ENCODE measurements at places on chromosomes 2 and 18.

DNA sequence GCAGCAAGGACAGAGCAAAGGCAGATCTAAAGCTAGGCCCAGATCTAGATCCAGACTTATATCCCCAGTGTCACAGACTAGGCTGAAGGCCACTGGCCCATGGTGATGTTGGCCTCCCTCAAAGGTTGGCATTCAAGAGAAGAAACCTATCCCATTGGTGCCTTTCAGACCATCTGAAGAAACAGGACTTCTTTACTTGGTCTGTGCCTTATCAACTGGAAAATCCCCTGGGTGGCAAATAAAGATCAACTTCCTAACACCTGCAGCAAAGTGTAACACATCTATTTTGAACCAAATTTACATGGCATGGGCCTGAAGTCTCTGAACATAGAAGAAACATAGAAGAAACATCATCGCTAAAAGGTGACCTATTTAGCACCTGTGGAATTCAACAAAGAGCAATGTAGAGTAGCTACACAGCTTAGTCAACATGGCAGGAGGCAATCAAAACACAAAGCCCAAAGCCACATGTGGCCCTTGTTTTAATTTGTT is 35.8 kb downstream of the METTL4 start:
- no peak for DNase-seq

DNA sequence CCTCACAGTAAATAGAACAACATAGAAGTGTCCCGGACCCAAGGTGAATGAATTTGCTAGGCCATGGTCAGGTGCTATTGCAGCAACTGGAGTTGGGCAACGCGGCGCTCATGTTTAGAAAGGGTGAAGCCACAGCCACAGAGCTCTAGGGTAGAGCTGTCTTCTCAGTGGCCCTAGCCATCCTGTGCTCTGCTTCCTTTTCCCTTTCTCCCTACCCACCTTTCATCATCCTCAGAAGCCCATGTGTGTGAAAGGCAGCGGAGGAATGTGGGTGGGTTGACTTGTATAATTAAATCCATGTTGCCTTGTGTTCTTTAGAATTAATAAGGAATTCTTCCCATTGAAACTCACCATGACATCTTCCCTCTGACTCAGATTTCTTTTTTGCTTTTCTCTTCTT is 336.7 kb downstream of the OSR1 start:
- DNase-seq = no peak

DNA sequence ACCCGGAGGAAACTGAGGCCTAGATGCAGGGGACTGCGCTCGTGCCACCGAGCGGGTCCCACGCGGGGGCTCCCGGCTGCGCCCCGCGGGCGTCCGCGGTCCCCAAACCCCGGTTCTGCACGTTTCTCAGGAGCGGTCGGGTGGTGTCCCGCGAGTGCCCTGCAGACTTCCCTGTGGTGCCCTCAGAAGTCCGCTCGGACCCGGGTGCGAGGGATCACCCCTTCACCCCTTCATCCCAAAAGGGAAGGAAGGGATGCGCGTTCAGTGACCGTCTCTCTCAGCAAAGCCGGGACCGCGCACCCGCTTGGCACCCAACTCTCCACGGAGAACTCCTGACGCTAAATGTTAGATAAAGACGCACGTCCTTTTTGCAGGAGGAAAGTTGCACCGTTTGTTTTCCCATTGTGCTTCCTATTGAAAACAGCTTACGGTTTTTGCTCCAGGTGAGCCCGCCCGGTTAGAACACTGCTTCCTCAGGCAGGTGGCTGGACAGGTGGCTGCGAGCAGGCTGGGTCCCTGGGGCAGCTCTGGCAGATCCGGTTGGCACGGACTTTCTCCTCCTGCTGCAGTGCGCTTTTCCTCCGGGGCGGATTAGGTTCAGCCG is 779 bp downstream of the DGKD start:
- DNase-seq = peak; percentile 15

DNA sequence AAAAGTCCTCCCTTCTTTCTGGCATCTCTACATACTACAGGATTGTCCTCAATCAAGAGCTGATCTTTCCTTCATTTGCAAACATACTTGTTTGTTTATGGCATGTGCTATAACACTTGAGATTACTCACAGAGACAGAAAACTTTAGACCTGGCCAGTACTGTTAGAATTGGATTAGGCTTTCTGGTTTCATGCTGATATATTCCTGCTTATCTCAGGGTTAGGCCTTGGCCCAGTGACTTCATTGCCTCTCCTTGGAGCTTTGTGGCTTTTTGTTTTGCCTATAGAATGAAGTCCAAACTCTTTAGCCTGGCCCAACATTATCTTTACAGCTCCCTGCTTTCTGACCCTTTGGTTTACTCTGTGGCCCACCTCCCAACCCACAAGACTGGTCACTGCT is 363.3 kb downstream of the ALK start:
- DNase-seq = no peak

DNA sequence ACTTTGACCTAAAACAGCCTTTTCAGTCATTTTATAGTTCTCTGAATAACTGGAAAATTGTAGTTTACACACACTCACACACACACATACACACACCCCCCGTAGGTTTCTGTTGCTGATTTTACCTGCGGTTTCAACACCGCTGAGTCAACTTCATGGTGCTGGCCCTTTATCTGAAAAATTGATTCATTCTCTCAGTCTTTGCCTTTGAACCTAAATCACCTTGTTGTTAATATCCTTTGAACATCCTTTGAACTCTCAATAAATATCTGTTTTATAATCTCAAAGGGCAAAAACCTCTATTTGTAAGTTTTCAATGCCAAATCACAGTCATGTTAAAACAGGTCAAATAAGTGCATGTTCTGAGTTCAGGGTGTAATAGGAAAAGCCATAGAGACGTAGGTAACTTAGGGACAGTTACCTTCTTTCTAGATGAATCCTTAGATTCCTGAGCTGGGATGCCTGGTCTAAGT is 109.0 kb upstream of the BZW1 start:
- DNase-seq = no peak

- no peak for DNase-seq
Measured at GRCh38 chr2:155690785-155691184, 641.7 kb downstream of the NR4A2 start.

GRCh38 chr18:50231621-50232020 is 34.7 kb downstream of the CFAP53 start:
- DNase-seq = no peak

DNA sequence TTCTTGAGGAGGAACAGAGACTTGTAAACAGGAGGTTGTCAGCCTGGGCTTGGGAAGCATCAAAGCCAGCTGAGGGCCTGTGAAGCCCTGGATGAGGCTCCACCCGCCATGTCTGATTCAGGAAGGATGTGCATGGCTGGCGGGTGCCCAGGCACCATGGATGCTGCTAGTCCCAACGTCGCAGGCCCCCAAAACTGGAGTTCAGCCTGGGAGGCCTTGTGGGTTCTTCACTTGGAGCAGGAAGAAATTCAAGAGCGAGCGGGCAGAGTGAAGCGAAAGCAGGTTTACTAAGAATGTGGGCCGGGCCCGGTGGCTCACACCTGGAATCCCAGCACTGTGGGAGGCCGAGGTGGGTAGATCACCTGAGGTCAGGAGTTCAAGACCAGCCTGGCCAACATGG is 12.1 kb upstream of the PXDN start:
- no peak for DNase-seq

- no peak for DNase-seq
Measured at GRCh38 chr18:30705943-30706342, 336.6 kb downstream of the DSC3 start.

DNA sequence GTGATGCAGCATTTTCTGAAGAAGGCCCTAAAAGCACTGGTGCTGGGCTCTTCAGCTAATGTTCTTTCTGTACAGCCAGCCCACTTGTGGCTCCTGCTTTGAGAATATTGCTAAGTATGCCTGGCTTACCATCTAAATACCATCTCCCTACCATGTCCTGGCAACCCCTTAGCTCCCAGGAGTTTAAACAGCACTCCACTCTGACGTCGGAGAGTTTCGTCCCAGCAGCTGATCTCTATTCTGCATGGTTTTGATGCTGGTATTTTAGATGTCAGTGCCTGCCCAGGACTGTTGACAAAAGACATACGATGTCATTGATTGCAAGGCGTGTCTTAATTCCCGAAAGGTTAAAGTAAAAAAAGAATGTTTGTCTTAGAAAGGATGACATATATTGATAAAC is 47.0 kb upstream of the AFF3 start:
- DNase-seq = no peak

DNA sequence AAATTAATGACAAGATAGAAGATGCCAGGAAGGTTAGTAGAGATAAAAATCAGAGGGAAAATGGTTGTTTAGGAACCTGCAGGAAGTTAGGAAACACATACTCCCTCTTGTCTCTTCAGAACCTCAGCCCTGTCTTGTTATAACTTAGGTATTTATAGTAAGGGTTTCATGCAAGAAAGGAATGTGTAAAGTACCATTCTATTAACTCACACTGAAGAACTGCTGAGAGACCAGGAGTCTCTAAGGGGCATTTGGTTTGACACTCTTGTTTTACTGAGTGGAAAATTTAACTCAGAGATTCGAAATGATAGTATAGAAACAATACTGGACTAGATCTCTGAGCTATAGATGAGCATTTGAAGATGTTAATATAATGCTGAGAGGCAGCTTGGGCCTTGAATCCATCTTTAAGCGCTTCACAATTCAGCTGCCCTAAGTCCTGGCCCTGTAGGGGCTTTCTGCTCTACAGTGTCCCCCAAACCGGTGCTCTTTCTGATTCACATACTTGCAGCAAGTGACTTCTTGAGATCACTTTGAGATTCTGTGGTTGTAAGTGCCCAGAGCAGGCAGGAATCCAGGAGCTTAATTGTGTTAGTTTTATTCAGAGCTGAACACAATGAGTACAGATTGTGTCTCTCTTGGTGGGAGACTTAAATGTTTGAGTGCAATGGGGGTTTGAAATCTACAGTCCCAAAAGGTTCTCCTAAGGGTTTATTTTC is 235.0 kb upstream of the RGPD4 start:
- no peak for DNase-seq

- no peak for DNase-seq
Measured at GRCh38 chr2:10446631-10447030, 1.5 kb downstream of the ODC1 start.

DNA sequence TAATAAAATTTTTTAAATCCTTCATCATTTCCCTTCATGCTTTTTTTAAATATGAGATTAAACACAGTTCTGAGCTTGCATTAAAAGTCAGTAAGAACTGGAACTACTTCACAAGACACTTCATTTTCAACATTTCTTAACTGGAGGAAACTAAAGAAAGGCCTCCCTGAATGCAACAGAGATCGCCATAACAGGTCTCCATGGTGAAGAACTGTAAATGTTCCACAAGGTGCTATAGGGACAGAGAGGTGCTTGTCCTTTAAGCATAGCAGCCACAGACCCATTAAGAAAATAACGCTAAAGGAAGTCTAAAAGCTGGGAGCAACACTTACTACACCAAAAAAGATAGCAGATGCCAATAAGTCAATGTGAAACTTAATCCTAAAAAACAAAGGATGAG is 8.5 kb downstream of the STAM2 start:
- DNase-seq = no peak

GRCh38 chr2:207073412-207073800 is 92.3 kb downstream of the KLF7 start:
- no peak for DNase-seq

- no peak for DNase-seq
Measured at GRCh38 chr2:77192811-77193289, 329.3 kb downstream of the LRRTM4 start.

DNA sequence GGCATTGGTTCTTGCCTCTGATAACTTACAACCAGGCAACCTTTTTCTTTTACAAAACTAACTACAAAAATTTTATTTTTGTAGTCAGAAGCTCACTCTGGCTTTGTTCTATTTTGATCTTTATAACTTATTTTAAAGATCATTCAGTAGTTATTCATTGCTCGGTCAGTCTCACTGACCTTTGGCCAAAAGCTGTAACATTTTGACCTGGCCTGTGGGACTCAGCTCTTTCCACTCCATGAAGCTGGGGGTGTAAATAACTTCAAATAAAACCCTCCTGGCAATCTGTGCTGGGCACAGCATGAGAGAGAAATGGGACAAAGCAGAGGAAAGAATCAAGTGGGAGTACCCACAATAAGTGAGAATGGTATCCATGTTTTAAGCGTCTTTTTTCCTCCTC is 380.7 kb downstream of the SETBP1 start:
- no peak for DNase-seq

- no peak for DNase-seq
Measured at GRCh38 chr2:54568876-54569321, 112.8 kb downstream of the SPTBN1 start.

DNA sequence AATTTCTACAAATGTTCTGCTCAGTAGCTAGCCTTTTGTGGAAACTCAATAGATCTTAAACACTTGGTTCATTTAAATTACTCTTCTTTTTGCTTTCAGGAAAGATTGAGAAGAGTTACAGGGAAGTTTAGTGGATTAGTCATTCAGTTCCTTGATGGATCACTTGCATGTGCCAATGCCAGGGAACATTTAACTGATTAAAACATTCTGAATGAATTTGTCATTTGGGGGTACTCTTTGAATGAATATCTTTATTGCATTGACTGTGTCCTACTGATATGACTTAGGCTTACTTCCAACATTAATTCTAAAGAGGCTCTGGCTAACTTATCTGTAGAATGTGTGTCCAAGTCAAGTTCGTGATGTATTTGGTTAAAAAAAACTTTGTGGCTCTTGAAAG is 199.8 kb downstream of the PLCL1 start:
- DNase-seq = no peak

- DNase-seq = no peak
Measured at GRCh38 chr18:6055711-6056110, 160.4 kb upstream of the TMEM200C start.

DNA sequence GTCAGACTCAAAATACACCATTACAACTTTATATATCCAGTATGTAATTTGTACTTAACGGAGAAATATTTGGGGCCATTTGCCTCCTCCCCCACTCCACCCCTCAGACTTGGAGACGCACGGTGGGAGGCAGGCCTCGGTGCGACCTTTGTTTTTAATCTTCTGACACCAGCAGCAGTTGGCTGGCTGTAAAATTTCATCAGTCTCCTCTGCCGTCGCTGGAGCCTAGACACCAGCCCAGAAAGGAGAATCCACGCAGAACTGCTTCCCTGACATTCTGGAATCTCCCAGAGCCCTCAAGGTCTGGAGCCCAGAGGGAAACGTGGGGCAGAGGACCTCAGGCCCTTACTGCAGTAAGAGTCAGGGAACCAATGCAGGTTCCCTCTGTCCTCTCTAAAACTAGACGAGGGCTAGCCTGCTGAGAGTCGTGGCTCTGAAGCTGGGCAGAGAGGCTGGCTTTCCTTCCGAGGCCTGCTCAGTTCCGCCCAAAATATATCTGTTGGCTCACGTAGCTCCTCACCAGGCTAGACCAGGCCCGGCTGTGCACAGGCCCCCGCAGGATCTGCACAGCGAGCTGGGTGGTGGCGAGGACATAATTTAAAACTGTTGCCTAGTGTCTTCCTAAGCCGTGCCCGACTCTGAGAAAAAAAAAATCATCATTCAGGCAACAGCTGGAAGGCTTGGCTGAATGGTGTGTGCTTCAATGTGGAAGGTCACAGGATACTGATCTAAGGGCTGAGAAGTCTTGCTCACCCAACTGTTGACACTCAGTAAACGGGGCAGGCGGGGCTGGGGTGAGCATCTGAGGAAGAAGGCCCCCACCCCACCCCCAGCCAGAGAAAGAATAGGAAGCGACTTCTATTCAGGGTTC is 40.4 kb downstream of the EN1 start:
- no peak for DNase-seq

- no peak for DNase-seq
Measured at GRCh38 chr2:226683196-226683595, 116.4 kb downstream of the IRS1 start.

Data from NCI-H1694 treated with DMSO at 0.1 percent for 48 hours (cell line).